ENCODE measurements at places on chromosomes 1 and 21.

- no peak for DNase-seq
Measured at GRCh38 chr1:78672428-78672827, 22.8 kb downstream of the IFI44 start.

DNA sequence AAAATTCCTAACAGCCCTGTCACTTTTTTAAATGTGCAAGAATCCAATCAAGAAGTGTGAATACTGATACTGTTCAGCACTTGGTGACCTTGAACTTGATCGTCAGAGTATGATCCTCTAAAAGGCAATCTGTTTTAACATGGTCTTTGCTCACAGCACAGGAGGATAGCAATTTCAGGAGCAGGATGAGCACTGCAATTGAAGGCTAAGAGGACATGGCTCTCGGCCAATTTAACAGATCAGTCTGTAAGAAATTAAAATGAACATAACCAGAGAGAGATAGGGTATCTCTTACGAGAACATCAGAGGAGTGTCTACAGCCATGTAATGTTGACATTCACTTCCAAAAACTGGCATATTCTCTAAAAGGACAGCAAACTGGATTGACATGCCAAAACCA lies 243.1 kb downstream of the LTN1 start:
- no peak for DNase-seq

DNA sequence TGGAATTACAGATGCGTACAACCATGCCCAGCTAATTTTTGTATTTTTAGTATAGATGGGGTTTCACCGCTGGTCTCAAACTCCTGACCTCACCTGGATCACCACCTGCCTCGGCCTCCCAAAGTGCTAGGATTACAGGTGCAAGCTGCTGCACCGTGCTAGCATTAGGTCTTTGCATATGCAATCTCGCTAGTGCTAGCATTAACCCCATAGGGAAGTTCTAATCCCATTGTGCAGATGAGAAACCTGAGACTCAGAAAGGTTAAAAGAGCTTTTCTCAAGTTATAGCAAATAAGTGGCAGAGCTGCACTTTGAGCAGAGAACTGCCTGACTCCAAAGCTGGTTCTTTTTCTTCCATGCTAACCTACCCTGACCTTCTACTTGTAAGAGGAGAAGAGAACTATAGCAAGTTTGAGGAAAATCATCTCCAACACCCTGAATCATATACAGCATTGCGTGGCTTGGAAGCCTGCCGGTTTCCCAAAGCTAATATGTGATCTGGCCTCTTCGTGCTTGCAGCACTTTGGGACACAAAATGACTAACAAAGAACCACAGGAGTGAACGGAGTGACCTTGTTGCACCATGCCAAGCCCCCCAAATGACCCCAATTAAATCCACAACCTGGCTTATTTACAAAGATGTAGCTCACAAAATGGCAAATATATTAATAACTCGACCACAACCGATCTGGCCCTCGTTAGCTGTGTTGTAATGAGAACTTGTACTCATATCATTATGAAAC lies 185.1 kb downstream of the TM2D1 start:
- no peak for DNase-seq

GRCh38 chr1:180524915-180525714 lies 22.7 kb upstream of the ACBD6 start:
- DNase-seq = no peak

DNA sequence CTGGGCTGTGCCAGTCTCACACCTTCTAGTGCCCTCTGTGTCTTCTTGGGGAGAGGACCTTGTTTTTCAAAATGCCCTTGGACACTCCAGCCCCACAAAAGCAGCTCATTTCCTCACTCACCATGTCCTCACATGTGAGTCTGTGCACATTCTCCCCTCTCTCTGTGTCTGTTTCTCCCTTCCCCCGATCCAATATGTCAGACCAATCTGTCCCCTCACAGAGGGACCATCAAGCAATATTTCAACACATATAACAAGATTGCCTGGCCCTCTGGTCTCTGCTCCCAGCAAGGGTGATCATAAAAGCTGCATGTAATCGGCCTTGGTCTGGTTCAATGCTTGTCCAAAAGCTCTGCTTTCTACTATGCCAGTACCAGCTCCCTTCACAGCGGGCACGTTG lies 261.2 kb downstream of the MATN1 start:
- DNase-seq = no peak

GRCh38 chr1:151259351-151259750 lies 4.8 kb downstream of the PSMD4 start:
- no peak for DNase-seq

GRCh38 chr1:12371053-12371452 lies 141.2 kb downstream of the VPS13D start:
- no peak for DNase-seq

DNA sequence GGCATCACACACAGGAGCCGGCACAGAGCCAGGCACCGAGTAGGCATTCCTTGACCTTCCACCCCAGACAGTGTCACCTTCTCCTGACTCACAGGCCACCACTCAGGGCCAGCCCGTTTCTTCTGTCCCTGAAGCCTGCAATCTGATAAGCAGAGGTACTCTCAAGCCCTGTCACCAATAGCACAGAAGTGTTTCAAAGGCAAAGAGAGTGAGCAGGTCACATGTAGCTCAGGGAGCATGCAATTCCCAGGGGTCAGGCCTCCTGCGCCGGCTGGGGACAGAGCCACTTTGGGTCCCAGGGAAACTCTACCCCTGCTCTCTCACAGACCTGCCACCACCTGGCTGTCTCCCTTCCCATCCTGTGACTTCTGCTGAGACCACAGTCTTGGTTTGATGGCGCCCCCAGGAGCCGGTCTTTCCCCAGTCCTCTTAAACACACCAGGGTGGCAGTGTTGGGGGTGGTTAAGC lies 13.2 kb downstream of the CAPN9 start:
- DNase-seq = peak; percentile 65

DNA sequence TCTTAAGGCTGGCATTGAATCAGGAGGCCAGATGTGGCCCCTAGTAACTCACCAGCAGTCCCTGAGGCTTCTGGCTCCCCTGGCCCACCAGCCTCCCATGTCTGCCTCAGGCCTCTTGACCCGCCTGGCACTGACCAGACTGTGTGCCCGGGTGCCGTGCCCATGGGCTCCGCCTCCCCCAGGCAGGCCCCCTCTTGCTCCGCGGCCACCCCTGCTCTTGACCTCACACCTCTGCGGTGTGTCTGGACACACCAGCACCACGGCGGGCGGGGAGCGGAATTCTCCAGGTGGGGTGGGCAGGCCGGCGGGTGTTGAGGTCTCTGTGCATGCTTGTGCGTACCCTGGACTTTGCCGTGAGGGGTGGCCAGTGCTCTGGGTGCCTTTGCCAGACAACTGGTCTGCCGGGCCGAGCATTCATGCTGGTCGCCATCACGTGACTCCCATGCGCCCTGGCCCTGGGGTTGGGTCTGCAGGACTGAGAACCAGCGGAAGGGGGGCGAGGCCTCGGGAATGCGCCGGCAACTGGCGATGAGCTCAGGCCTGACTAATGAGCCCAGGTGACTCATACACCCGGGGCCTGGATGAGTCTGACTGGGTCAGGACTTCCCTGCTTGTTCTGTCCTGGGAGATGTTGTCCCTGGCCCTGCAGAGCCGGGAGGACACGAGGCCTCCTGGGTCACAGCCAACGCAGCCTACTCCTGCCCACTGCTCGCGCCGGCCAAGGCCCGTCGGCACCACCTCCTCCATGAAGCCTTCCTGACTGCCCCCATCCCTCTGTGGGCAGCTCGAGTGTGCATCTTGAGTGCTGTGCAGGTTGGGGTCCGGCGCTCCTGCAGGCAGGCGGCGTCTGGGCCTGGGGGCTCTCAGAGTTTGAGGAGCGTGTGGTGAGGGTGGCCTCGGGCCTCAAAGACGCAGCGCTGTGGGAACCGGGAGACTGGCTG lies 22.6 kb downstream of the COL18A1 start:
- no peak for DNase-seq

DNA sequence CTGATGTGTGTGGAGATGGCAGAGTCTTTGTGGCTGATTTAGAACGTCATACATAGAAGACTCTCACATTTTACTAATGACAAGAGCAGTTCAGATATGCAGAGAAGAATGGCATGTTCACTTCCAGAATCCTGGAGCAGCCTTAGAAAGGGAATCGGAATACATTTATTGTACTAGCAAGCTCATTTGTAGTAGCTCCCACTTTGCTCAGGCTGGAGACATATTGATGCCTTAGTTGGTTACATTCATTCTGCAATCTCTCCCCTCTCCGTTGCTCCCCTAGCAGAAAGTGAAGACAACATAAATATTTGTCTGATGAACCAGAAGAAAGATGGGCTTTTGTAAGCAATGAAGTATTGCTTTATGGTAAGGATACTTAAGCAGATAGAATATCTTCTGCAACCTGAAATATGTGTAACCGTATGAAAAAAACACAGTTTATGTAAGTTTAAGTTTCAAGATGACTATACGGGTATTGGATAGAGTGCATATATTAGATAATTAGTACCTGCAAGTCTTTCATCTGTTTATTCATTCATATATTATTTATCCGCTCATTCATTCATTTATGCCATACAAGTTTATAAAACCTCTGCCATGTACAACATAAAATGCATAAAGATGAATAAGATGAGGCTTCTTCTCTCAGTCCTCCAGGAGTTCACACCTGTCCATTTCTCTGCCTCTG lies 135.7 kb downstream of the CNIH3 start:
- no peak for DNase-seq

DNA sequence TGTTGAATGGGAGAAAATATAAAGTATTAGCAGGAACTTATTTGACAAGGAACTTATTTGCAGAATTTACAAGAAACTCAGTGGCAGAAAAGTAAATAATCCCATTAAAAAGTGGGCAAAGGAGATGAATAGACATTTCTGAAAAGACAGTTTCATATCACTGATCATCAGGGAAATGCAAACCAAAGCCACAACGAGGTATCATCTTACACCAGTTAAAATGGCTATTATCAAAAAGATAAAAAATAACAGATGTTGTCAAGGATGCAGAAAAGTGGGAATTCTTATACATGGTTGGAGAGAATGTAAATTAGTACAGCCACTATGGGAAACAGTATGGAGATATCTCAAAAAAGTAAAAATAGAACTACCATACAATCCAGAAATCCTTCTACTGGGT lies 61.0 kb downstream of the SYT14 start:
- no peak for DNase-seq

GRCh38 chr21:41874611-41875010 lies 4.5 kb downstream of the PRDM15 start:
- no peak for DNase-seq

GRCh38 chr1:40143891-40144575 lies 17.2 kb upstream of the RLF start:
- DNase-seq = peak; percentile 8

- no peak for DNase-seq
Measured at GRCh38 chr1:38991638-38992411, 749 bp downstream of the AKIRIN1 start.

GRCh38 chr1:202649553-202650392 lies 60.5 kb downstream of the SYT2 start:
- no peak for DNase-seq

GRCh38 chr1:110174961-110175360 lies 24.7 kb downstream of the SLC6A17 start:
- no peak for DNase-seq

- no peak for DNase-seq
Measured at GRCh38 chr1:226798427-226799411, 59.6 kb upstream of the ITPKB start.

DNA sequence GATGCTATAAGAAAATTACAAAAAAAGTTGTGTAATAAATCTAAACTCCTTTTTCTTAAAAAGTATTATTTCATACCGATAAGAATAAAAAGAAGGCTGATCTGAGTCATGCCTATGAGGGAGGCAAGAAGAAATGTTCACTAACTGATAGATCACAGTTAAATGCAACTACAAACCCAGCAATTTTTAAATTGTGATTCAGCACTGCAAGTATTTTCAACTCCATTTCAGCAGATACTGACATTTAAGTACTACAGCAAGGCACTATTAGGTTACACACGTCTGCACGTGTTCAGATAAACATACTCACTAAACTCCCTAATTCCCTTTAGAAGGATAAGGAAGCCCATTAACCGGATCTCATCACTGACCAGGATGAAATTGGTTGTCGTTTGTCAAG lies 213.3 kb upstream of the ZRANB2 start:
- no peak for DNase-seq

- no peak for DNase-seq
Measured at GRCh38 chr21:35738347-35738961, 321.9 kb downstream of the SETD4 start.

DNA sequence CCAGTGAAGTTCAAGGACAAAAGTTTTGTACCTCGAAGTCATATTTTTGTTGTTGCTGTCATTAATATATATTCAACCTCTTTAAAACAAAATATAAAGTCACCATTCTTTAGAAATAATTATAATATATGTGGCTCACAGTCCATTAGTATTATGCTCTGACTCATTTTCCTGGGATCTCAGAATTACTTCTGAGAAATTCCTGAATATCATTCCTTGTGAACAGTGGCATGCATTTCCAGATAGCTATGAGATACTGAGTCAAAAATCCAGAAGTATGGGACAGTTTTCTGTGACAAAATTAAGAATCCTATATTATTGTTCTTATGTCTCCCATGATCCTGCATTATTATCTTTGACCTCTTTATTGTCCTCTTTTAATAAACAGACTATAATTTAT lies 13.8 kb upstream of the RGS21 start:
- no peak for DNase-seq

- DNase-seq = no peak
Measured at GRCh38 chr1:25893116-25893515, 13.1 kb downstream of the STMN1 start.

- DNase-seq = no peak
Measured at GRCh38 chr1:25773441-25774125, 26.4 kb upstream of the SELENON start.

GRCh38 chr1:202076050-202076511 lies 46.6 kb upstream of the GPR37L1 start:
- DNase-seq = peak; percentile 81

DNA sequence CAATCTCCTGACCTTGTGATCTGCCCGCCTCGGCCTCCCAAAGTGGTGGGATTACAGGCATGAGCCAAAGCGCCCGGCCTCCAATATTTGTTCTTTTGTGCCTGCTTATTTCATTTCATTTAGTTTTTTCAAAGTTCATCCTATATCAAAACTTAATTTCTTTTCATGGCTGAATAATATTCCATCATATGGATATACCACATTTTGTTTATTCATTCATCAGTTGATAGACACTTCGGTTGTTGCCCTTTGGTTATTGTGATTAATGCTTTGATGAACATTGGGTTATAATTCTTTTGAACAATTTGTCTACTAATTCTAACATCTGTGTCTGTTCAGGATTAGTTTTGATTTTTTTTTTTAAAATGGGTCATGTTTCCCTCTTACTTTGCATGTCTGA lies 41.7 kb downstream of the SFPQ start:
- no peak for DNase-seq

GRCh38 chr1:212664409-212665199 lies 35.0 kb downstream of the BATF3 start:
- no peak for DNase-seq

DNA sequence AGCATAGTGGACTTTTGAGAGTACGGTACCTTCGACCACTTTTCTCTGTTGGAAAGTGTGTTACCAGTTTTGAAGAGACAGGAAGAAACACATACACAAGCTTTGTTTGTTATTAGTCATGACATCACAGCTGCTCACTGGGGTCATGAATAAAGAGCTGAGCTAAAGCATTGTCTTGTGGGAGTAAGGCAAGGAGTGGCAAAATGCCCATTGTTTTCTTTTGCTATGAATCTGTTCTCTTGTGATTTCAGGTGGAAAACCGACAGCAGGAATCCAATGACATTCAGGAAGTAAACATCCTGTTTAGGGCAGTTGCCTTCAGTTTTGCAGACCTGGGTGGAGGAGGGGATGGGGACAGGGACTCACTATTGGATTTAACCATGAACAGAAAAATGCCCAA lies 66.2 kb downstream of the RGL1 start:
- no peak for DNase-seq

All from NCI-H1436 treated with DMSO at 0.1 percent for 48 hours (cell line).